ENCODE measurements at places on chromosomes 4 and X.

- DNase-seq: peak; percentile 18
These were observed 171.8 kb downstream of the HNRNPD start for GRCh38 chr4:82201805-82202641.

DNA sequence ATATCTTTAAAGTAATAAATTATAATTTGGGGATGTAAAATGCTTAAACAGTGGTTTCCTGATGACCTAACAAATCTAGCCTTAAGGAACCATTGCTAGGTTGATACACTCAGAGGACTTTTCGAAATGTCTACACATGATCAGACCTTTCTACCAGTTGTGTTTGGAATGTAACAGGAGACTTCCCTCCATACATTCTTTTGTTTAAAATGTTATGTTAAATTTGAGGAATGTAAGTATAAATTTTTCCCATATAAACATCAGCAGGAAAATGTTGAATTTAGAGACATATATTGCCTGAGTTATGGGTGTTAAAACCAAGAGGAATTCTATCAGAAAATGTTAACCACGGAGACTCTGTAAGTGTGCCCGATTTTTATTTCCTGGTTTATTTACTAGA is 190.6 kb upstream of the SPRY1 start:
- no peak for DNase-seq

DNA sequence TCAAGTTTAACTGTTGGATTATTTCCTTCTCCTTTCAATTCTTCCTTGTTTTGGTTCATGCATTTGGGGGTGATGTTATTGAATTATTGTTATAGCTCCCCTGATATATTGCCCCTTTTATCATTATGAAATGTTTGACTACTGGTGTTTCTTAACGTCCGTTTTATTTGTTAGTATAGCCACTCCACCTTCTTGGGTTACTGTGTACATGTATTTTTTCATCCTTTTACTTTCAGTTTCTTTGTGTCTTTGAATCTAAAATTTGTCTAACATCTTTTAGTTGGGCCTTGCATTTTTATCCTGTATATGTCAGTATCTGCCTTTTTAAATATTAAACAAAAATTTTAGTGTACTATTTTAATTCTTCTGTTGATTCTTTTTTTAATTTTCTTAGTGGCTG is 88.7 kb downstream of the TNIP2 start:
- no peak for DNase-seq

DNA sequence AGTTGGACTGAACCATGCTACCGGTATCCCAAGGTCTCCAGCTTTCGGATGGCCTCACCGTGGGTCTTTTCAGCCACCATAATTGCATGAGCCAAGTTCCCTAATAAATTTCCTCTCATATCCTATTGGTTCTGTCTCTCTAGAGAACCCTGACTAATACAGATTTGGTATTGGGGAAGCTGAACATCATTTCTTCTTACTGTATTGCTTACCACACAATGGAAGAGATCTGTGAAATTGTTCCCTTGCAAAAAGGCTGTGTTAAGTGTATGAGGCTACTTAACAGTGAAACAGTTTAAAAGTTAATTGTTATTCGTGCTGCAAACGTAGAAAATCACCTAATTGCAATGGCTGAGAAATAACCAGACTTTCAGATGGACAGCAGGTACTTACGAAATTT is 34.0 kb downstream of the PLAC8 start:
- DNase-seq: no peak

- DNase-seq: no peak
These were observed 45.3 kb downstream of the RPA4 start for GRCh38 chrX:96929036-96929435.

DNA sequence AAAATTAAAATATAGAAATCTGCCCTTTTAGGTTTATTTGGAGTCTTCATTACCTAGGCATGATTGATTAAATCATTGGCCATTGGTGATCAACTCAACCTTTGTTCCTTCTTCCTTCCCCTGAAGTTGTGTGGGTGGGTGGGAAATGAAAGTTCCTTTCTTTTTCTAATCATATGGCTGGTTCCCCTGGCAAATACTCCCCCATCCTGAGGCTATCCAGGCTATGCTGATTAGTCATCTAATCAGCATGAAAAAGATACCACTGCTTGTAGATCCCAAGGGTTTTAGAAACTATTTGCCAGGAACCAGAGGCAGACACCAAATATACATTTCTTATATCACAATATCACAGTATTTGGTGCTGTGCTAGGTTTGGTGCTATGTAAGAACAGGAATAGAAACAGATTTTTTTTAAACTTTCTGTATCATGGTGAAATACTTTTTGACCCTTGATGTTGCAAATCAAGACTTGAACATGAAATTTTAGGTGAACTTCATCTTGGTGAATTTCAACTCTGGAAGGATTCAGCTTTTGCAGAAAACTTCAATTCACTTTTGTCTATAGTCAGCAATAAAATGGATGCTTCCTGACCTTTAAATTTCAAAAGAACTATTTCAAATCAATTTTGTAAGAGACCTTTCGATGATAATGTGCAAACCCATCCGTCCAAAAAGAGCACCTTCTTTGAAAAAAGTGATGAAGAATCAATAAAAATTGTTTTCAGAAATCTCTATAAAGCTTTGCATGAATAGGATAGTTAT is 71.1 kb downstream of the CCSER1 start:
- DNase-seq: no peak

DNA sequence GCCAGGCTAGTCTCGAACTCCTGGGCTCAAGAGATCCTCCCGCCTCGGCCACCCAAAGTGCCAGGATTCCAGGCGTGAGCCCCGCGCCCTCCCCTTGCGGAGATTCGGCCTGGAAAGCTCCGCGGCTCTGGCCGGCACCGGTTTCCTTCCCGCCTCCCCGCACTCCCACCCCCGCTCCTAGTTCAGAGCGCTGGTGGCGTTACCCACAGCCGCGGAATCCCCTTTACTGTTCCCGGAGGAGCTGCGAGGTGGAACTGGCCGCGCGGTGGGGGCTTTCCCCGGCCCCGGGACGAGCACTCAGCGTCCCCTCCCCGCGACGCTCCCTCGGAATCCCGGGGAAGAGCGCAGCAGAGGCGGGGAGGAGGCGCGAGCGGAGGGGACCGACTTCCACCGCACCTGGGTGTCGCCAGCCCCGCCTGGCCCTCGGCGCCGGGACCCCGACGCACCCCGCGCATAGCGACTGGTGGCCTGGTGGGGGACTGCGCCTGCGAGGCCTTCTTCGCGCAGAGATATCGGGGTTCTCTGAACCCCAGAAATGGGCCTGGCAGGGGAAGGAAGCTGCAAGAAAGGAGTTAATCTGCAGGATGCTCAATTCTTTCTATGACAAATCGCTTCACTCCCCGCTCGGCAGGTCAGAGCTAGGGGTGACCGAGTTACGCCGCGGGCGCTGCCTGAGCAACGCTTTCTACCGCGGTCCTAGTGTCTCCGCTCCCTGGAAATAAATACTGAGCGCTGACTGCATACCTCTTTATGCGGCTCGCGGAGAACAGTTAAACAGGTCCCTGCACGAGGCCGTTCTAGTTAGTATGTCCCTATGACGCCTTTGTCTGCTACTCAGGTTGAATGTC is 14.6 kb upstream of the SLC25A4 start:
- no peak for DNase-seq

Measured in activated CD4-positive, CD25-positive, alpha-beta regulatory T cell (primary cell).